ENCODE measurements at places on chromosomes 12 and 14.

DNA sequence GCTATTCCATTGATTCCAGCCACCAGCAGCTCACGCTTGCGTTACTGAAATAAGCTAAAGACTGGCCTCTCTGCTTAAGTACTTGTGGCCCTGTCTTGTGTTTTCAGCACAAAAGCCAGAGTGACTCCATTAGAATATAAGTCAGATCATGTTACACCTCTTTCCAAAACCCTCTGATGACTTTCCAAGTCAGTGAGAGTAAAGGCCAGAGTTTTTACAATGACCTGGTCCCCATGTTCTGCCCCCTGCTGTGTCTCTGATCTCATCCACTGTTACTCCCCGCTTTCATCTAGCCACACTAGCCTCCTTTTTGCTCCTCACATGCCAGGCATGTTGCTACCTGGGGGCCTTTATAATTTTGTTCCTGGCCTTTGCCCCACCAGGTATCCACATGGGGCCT, 6.9 kb upstream of the CKAP4 start:
- no peak for DNase-seq

DNA sequence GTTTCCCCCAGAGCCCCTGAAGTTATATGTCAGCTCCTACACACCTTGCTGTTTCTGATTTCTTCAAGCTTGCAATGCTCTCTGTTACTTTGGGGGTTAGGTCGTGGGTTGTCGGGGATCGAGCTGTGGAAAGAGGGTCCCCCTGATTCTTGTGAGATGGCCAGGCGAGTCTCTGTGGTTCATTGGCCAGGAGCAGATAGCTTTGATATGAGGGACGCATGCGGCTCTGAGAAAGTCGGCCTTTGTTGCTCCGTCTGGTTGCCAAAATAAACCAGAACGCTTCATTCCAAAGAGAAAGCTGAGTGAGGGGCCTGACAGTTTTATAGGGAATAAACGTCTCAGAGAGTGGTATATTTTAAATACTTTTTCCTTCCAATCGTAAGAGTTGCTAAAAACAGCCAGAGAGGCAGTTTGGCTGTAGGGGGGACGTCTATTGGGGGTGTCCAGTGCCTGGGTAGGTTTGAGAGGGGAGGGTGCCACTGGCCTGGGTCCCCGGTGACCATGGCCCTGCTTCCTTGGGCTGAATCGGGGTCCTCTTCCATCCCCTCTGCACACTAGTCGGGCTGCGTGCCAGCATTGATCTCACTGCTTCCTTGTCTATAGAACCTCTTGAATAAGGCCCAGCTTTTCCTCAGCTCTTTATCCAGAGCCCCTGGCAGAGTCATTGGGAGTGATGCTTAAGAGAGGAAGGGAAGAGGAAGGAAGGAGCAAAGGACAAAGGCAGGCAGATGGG, 18.9 kb downstream of the CCND2 start:
- no peak for DNase-seq

DNA sequence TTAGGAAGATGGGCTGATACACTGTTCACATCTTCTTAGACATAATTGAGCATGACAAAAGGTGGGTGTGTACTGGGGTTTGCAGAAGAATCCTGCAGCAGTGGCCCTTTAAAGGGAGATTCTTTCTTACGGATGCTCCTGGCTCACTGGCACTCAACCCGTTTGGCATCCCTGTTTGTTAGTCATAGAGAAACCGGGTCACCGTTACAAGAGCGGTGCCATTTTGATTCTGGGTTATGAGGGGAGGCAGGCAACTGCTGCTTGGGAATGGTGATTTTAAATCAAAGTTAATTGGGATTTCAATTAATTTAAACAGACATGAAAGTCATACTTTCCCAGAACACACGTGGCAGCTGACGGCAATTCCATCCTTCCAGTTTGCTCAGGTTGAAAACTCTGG, 245.8 kb downstream of the AACS start:
- no peak for DNase-seq

DNA sequence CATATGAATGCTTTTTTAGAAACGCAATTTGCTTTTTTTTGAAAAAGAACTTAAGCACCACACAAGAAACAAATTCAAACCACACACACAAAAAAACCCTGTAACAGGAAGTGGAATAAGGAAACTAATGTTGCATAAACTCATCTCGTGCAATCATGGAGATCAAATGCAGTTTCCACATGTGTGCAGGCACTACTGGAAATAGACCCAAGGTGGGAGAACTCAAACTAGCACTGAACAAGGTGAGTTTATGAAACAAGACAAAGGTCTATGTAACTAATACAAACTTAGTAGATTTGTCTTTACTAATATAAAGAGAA, 17.5 kb downstream of the NIN start:
- no peak for DNase-seq

GRCh38 chr12:89882050-89882449, 173.4 kb upstream of the ATP2B1 start:
- peak; percentile 76 for DNase-seq

DNA sequence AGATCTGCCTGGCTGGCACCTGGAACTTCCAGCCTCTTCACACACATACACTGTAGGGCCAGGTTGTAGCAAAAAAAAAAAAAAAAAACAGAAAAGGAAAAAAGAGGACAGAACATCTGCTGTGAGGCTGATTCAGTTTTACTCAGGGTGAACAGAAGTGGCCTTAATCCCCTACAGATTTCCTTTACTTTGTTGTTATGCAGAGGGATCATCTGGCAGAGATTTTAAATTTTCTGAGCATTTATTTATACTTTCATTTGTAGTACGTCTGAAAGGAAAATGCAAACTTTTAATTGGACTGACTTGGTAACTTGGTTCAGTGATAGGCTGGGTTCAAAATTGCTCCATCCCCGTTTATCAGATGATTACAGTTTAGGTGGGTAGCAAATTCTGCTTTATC, 50.8 kb upstream of the PRICKLE1 start:
- no peak for DNase-seq

DNA sequence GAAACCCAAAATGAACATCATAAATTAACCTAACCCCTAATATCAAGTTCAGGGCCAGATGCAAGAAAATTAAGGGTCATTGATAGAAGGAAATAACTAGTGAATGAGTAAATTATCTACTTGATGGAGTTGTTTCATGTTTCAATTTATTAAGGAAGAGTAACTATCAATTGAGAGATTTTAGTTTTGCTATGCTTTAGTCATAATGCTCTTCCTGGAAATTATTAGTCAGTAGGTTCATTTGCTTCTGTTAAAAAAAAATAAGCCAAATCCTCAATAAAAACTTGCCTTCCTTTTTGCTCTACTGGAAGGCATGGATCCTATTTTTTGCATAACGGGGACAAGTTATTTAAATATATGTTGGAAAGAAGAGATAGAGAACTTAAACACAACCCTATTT, 59.0 kb upstream of the HIF1A start:
- no peak for DNase-seq

GRCh38 chr14:66117600-66117999, 368.6 kb upstream of the CCDC196 start:
- DNase-seq = peak; percentile 61

DNA sequence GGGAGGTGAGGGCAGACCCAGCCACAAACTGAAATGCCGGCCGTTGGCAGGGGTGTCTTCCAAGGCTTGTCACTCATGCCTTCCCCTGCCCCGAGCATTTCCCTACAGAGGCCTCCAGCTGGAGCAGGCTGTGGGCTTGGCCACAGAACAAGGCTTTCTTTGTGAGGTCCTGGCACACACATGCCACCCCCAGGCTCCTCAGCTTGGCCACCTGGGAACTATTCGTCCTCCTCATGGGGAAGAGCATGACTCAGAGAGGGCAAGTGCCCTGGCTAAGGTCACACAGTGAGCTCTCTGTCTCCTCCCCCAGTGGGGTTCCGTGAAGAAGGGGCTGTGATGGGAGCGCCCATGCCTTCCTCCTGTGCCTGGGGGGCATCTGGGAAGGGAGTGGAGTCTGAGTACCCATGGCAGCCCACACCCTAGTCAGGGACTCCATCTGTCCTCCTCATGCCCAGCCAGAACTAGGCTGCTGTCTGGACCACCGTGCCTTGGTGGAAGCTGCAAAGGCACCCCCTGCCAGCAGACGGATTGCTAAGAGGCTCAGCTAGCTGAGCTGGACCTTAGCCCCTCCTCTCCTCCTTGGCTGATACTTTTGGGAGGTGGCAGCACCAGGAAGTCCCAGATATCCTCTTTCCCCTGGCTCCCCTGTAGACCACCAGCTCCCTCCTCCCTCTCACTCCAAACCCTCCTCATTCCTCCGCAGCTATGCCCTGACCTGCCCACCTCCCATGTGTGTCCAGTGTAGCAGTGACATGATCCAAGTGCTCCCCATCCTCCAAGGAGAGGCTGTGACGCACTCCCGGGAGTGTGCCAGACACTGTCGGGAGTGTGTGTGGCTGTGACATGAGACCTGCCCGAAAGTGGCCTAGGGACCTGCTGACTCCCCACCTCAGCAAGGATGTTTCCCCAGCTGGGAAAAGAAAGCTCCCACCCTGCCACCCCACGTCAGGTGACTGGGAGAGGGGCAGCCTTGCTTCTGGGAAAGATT, 21.4 kb downstream of the ABCB9 start:
- peak; percentile 86 for DNase-seq

DNA sequence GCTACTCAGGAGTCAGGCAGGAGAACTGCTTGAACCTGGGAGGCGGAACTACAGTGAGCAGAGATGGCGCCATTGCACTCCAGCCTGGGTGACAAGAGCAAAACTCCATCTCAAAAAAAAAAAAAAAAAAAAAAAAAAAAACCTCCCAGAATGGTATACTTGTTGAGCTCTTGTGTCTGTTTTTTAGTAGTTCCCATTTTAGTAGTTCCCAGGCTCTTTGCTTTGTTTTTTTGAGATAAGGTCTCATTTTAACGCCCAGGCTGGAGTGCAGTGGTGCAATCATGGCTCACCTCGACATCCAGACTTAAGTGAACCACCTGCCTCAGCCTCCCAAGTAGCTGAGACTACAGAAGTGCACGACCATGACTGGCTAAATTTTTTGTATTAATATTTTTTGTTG, 13.4 kb downstream of the ATXN2 start:
- DNase-seq = no peak

- no peak for DNase-seq
Measured at GRCh38 chr14:22748206-22748605, 18.3 kb upstream of the OXA1L start.
